NCI-H524 treated with DMSO at 0.1 percent for 48 hours (cell line): ENCODE measurements at places on chromosomes 2 and 18.

GRCh38 chr2:53424902-53425301, 342.7 kb upstream of the CHAC2 start:
- no peak for DNase-seq

DNA sequence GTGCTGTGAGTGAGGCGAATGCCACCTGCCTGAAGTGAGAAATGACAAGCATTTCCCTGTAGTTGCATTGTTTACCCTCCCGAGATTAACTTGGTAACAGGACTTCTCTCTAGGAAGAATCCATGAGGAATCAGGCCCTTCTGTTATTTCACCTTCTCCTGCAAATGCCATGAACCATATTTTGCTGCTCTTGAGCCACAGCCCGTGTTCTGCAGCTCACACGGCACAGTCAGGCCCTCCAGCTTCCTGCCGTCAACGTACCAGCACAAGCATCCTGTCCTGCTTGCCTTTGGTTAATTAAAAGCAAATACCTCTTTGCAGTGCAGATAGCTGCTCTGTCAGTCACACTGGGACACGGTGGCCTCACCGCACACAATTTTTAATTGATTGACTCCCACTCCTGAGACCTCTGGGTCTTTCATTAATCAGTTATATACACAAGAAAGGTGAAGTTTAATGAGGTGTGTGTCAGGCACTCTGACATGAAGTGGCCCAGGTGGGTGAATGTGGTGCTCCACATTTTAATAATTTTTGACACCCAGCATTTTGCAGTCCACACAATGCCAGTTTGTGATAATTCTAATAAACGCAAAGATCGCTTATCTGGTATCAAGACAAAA, 95.3 kb upstream of the ASB18 start:
- DNase-seq = no peak

- peak; percentile 4 for DNase-seq
These were observed 20.3 kb upstream of the LAPTM4A start for GRCh38 chr2:20071397-20072383.

DNA sequence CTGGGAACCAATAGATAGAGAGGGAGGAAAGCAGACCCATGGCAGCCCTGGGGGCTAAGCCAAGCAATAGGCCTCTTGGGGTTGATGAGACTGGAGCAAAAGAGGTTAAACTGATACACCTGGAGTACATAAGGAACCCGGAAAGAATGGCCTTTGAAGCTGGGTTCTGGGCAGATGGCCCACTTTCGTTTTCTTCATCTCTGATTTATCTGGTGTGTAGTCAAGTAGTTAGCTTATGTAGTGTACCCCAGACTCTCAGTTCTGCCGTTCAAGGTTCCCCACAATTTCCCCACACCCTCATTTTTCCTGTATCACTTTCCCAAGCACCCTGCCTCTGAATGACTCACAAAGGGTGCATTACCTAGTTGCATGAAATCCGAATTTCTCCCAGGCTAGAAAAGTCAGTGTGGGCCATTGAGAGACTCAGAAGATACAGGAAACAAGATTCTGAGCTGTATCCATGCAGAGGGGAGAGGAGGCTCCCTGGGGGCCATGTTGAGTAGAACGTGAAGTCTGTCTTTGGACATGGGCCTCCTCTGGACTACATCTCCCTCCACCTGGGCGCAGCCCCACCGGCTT, 235.0 kb downstream of the LOXHD1 start:
- DNase-seq = no peak

DNA sequence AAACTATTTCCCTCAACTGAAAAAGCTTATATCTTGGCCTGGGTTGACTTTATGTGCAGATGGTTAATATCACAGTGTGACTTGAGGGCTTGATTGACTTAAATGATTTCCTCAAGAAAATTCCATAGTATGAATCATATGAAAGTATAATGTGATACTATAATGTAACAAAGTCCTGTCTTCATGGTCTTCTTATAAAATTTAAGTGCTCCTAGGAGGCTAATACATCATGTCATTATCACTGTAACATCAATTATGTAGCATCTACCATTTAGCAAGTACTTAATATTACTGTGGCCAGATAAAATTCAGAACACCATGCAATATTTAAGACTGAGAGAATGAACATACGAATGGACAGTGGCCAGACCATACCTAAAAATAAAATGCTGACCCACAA, 276.1 kb downstream of the RIT2 start:
- DNase-seq = no peak

DNA sequence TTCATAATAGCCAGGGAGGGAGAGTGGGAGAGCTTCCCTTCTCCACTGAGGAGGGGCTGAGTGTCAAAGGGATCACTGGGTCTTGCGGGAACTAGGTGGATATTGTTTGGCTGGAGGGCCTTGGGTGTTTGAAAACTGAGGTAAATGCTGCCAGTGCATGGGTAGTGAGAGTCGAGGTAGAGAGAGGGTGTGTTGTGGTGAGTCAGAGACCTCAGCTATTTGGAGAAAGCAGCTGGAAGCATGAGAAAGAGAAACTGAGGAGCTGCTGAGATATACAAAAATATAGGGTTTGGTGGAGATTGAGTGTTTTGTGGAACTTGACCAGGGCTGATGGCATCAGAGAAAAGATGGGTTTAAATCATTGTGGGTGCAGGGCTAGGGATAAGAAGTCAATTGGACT, 127.0 kb upstream of the CCDC195 start:
- DNase-seq = no peak

DNA sequence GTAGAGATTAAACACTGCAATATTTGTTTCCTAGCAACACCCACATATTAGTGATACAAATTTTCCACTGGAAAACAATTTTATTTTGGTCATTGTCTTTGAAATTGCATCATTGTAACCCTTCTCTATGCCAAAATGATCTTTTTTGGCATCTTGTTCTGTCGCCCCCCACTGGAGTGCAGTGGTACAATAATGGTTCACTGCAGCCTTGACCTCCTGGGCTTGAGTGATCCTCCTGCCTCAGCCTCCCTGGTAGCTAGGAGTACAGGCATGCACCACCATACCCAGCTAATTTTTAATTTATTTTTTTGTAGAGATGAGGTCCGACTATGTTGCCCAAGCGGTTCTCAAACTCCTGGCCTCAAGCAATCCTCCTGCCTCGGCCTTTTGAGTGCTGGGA, 117.4 kb downstream of the PIK3C3 start:
- DNase-seq = no peak

DNA sequence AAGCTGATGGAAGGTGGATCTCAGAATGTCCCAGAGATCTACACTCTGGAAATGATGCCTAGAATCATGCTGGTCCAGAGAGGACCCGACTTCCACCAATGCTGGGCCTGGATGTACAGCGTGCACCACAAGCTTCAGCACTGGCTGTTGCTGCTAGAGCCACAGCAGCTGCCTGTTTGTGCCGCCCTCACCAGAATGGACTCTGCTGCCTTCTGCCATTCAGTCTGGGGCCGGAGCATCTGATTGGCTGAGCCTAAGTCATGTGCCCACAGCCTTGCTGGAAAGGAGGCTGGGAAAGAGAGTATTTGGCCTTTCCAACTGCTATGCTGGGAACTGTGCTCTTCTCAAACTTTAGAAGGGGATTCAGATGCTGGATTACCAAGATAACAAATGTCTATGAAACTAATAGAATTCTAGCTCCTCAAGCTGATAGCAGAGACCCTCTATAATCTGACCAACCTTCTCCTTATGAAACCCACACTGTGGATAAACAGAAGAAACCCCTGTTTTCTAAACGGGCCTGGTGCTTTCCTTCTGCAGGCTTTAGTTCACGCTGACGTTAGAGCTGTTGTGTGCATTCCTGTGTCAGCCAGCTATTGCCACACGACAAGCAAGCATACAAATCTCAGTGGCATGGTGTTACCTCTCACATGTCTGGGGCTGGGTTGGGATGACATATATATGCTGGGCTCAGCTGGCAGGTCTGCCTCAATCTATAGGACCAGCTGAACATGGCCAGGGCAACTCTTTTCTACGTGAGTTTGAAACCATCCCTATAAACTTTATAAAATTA, 4.1 kb upstream of the LOXHD1 start:
- peak; percentile 26 for DNase-seq

- no peak for DNase-seq
These were observed 48.1 kb downstream of the GALNT3 start for GRCh38 chr2:165745916-165746315.

- no peak for DNase-seq
These were observed 62.4 kb downstream of the TANC1 start for GRCh38 chr2:159030674-159031380.

GRCh38 chr2:222440673-222441422, 16.5 kb downstream of the SGPP2 start:
- no peak for DNase-seq

DNA sequence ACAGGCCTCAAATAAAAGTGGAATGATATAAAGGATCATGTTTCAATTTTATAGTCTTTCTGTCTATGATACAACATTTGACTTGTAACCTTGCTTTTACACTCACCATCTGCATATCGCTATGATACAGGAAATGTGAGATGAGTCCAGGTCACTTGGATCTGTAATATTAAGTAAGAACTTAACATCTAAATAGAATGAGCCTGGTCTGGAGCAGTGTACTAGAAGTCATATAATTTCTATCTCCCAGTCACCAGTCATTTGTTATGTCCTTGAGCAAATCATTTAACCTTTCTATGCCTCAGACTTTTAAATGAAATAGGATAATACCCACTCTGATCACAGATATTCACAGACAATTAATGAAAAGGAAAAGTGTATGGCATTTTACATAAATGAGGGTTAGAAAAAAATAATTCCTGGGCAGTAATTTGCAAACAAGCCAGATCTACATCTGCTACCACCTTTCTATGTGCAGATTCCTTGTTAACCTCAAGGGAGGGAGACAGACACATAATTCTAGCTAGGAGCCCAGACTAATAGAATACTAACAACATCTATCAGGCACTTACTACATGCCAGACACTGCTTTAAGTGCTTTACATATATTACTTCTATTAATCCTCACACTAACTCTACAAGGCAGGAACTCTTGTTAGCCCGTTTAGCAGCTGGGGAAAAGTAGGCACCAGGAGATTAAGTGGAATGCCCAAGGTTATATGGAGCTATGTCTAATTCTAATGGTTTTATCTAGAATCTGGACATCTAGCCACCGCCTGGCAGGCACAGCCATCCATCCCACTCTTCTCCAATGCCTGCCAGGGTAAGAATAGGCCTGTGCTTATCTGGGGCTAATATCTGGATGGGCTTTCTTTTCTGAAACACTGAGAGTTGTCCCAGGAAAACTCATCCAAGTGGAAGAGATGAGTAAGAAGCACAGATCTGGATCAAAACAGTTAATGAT, 313.6 kb upstream of the CDH20 start:
- peak; percentile 72 for DNase-seq

- no peak for DNase-seq
These were observed 237.2 kb upstream of the ETAA1 start for GRCh38 chr2:67159929-67160328.

GRCh38 chr2:223580951-223581350, 21.2 kb downstream of the SCG2 start:
- no peak for DNase-seq

DNA sequence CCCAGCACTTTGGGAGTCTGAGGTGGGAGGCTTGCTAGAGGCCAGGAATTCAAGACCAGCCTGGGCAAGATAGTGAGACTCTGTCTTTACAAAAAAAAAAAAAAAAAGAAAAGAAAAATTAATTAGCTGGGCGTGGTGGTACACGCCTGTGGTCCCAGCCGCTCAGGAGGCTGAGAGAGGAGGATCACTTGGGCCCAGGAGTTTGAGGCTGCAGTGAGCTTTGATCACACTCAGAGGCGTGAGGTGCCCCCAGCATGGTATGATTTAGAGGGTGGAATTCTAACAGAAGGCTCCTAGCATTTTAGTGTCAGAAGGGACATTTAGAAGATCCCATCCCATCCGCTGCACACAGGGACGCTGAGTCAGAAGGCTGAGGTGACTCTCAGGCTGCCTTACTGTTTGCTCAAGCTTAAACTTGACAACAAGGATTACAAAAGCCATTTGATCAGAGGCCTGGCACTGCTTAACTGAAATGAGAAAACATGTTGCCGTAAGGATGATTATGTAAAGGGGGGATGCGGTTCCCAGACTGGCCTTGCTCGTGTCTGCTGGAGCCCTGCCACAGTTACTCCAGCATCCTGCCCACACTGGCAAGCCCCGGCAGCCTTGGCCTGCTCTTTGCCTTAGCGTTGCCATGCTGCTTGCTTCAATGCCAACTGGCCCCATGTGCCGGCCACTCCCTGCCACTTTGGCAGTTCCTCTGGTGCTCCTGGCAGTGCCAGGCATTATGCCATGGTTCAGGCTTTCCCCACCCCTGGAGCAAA, 45.6 kb upstream of the SLC1A4 start:
- no peak for DNase-seq

GRCh38 chr2:215835657-215836056, 177.7 kb downstream of the MREG start:
- no peak for DNase-seq

DNA sequence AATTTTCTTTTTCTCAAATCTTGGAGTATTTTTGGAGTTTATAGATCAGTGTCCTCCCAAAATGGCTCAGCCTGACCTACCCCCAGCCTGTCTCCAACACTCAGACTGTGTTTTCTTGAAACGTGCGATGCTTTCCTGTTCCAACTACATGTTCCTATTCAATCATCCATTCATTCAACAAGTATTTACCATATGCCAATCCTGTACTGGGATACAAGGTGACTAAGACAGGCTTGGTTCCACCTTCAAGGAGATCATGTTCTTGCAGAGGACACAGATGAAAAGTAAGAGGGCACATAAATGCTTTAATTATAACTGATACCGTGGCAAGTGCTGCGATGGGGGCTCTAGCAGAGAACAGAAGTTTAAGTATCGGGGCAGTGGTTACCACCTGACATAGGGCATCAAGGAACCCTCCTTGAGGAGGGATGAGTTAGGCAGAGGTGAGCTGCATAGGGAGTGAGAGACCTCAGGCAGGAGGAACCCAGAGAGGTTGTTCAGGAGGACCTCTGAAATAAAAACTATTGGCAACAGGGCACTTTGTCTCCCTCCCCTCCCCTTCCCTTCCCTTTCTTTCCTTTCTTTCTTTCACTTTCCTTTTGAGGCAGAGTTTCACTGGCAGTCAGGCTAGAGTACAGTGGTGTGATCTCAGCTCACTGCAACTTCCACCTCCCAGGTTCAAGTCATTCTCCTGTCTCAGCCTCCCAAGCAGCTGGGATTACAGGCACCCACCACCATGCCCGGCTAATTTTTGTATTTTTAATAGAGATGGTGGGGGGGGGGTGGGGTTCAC, 469.0 kb downstream of the EPHA4 start:
- no peak for DNase-seq

DNA sequence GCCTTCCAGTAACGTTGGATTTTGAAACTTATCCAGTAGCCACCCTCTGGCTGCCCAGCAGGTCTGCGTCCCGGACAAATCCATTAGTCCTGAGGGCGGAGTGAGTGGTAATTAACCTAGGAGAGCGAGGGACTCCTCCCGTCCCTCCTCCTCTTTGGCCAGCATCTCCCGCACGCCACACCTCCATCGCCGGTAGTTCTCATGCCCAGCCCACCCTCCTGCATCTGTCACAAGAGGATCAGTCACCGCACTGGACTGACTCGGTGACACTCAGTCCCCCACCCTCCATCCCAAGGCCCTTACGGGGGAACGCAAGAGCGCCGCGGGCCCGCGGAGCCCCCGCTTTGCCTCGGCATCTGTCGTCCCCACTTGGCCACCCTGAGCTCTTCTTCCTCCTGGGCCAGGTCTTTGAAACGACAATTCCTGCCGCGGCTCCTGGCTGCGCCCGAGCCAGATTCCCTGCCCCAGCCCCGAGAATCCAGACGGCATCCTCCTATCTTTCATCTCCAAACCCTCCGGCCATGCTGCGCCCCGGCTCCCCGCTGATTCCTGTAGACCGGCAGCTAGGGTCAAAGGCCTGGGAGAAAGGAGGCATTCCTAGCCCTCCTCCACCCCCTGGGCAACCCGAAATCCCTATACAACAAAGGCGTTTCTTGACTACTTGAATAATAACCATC, 77.5 kb downstream of the EIF2AK3 start:
- DNase-seq = no peak

- no peak for DNase-seq
These were observed 4.2 kb downstream of the OTX1 start for GRCh38 chr2:63054841-63055225.
